ENCODE measurements at places on chromosomes 3 and 15.

- DNase-seq, result no peak
These were observed 2.0 kb upstream of the MELTF start for GRCh38 chr3:197031315-197032285.

DNA sequence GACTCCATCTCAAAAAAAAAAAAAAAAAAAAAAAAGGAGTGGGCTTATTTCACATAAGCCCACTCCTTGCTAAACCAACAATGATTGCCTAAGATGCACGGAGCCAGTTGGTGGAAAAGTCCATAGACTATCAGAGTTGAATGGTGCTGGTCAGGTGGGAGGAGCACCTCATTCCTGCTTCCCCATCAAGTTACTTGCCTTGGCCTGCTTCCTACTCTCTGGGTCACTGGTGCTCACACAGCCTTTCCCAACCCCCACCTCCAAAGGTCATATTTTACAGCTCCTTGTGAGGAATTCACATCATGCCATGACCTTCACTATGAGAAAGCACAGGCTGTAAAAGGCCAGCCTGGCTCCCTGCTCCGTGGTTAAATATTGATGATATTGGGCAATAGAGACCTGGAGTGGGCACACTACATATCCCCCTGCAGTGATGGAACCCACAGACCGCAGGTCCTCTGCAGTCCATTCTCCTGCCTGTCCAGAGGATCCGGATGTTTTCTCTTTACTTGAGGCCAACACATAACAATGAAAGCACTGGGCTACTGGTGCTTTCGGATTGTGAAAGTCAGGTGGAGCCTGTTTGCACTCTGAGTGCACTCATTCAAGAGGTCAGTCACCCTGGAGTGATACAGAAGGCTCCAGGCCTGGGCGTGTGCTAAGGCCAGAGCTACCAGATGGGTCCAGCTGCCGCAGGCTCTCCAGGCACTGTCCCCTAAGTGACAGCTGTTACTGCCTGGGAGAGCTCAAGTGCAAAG lies at the start of gene SLC51B:
Gene SLC51B, plus strand, starts transcription at position 664 of the 758 bp plus-strand sequence. CDS start 4,618 bp downstream, outside the sequence.
- no peak for DNase-seq

DNA sequence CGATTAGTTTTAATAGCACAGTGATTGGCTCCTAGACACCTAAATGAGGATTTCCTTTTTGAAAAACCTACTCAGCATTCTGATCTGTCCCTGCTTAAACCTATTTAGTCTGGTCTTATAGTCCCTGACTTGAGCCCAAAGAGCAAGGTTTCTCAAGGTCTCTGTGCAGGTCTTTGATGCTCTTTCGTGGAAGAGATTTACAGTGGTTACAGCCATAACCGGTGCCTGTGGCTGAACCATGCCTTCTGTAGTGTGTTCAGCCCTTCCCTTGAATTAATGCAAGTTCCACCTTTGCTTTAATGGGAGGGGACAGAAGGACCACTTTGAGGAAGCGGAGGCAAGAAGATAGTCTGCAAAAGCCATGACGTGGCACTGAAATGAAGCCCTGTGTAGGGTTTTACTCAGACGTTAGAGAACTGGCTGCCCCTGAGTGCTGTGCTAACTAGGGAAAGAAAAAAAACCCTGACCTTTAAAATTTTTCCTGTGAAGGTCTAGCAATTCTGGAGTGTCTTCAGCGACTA lies 43.0 kb downstream of the ZBTB38 start:
- DNase-seq, result no peak

DNA sequence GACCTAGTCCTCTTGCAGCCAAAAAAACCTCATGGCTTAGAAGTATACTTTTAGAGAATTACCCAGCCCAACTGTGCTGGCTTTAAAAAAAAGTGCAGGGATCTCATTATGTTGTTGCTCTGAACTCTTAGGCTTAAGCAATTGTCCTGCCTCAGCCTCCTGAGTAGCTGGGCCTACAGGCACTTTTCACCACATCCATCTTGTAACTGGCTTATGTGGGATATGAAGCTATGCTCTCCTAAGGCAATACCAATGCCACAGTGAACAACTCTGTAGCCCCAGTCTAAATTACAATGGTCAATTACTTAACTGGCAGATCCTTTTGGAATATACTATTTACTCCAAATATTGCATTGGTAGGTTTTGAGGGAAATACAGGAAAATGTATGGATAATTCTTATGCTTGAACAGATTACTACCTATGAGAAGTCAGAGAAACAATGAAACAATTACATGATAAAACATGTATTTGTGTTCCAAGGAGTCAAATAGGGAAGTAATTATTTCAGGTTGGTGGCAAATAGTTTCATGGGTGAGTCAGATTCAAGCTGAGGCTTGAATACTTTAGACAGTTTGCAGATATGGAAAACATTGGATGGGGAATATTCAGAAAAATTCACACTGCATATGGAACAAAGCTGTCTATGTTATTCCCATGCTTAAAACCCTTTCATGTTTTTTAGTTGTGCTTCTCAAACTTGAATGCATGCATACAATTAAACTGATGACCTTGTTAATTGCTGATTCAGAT lies 34.6 kb upstream of the GPR149 start:
- DNase-seq, result no peak

- no peak for DNase-seq
These were observed 94.9 kb downstream of the ERC2 start for GRCh38 chr3:56373386-56373785.

- DNase-seq, result no peak
These were observed 279.5 kb downstream of the ULK4 start for GRCh38 chr3:41682382-41682781.

DNA sequence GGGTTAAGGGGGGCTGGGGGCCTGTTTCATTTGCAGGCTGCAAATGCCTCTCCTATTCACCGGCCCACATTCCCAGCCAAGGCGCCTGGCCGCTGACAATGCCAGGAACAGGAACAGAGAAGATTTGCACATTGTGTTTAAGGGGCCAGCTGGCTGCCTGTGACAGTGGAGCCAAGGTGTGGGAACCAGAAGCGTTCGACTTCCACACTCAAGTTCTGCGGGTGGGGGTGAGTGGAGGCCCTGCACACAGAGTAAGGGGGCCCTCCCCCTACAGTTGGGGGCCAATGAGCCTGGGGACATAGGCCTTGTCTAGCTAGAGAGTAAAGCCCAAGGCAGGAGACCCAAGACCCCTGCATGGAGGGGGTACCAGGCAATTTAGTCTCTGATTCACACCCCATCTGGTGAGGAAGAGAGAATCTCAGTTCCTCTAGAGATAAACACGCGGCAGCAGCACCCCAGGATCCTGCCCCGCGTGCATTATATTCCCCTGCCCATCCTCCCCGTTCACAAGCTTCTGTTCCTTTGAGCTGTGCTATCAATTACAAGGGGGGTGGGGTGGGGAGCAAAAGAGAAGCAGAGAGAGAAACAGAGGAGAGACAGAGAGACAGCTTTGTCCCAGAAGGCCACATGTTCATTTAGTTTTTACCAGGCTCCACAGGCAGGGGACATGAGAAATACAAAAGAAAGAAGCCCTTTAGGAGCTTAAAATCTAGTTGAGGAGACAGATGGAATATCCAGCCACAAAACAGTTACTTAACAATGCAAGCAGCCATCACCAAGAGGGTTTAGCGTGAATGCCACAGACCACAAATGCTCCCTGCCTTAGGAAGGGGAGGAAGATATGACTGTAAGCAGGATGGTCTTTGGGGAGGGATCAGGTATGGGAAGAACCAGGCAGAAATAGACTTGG lies 9.2 kb downstream of the IGDCC3 start:
- DNase-seq, result no peak

DNA sequence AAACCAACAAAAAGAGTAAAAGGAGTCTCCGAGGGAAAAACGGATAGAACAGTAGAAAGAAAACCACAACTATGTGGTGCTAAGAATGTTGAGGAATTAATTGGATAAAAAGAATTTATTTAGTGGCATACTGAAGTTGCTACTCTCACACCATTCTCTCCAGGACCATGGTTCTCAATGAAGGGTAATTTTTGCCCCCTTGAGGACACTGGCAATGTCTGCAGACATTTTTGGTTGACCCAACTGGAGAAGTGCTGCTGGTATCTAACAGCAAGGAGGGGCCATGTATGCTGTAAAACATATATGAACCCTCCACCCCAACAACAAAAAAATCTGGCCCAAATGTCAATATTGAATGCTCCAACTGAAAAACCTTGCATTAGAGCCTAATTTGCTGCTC lies 85.9 kb upstream of the CSPG5 start:
- DNase-seq, result no peak

- DNase-seq, result no peak
These were observed 889.8 kb downstream of the ROBO1 start for GRCh38 chr3:78878011-78878410.

- no peak for DNase-seq
These were observed 49.7 kb downstream of the CCK start for GRCh38 chr3:42216302-42216701.

GRCh38 chr15:39100106-39100660 lies 480.7 kb upstream of the THBS1 start:
- no peak for DNase-seq

Data from esophagus squamous epithelium (tissue), 5 donors.